ENCODE measurements at places on chromosomes 3 and 15.
A peak's percentile ranks its signal among the peaks of the same experiment; 100 is the strongest.

DNA sequence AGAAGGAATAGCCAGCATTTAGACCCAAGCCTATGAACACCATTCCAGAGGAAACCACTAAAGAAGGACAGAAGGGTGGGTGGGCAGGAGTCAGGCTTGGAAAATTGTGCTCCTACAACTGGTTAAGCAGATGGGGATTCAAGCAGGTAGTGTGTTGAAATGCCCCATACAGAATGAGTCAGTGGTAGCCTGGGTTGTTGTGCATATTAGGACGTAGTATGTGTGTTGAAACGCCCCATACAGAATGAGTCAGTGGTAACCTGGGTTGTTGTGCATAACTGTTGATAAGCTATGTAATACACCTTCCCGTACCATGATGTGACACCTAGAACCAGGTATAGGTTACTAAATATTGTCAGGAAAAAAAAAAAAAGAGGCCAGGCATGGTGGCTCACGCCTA is 34.0 kb downstream of the MINDY4B start:
- no peak for DNase-seq

DNA sequence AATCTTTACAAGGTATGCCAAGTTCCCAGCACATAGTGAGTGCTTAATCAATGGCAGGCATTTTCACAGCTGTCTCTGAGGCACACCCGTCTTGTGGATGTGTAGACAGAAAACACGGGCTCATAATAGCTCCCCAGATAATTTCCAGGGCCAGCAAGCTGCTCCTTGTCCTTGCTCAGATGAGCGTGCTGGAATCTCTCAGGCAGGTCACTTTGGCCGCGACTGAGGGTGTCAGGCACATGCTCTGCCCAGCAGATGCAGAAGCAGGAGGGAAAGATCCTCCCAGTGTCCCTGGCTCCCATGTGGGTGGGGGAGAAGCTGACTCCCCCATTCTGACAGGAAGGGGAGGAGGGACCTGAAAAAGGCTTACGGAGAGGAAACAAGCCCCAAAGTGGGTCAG is 35.6 kb upstream of the SLC6A1 start:
- DNase-seq, result no peak

GRCh38 chr3:182644790-182645433 is 148.4 kb upstream of the ATP11B start:
- DNase-seq, result peak; percentile 19

DNA sequence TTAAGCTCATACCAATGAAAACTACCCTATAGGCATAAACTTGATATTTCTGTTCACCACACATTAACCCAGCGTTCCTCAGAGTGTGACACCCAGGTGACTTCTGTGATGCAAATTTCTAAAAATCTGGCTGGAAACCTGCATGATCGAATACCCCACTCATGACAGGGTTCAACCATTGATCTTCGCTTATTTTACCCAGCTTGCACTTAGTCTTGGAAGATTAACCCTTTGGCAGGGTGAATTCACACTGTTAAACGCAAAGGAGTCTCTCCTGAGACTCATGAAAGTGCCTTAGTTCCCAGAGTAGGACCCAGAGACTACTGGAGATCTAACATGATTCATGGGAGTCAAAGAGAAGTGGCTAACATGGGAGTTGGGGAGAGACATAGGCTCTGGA is 391.6 kb downstream of the MECOM start:
- no peak for DNase-seq

DNA sequence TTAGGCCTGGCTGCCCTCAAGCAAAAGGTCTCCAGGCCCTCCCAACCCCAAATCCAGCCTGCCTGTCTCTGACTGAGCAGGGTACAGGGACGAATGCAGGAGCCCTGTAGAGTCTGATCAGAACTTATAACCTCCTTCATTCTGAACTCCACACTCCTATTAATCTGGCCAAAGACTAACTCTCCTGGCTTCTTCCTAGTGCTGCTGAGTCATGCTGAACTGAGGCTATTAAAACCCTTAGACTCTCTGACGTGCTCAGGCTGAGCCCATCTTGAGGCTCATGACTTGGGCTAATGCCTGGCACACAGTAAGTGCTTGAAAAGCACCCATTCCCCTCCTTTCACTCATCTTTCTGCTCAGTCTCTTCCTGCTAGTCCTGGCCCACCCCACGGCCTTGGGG is 81.9 kb downstream of the NUP210 start:
- no peak for DNase-seq

DNA sequence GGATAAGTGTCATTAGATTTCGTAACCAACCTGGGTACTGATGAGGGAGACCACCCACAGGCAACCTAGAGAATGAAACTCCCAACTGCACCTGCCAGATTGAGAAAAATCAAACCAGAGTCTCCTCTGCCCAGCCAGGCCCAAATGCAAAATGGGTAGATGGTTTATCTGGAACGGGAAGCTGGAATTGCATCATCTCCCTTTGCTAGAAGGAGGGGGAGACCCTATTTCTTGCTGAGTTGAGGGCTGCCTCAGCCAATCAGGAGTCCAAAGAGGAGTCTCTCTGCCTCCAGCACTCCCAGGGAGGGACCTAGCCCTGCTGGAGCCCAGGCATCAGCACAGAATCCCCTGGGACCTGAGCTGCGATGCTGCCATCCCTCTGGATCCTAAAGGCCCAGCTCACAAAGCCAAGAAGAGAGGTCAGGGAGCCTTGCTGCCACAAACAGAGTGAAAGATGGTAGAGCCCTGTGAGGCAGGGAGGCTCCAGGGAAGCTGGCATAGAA is 8.1 kb downstream of the RMDN3 start:
- no peak for DNase-seq

GRCh38 chr3:45105855-45106671 is 40.1 kb downstream of the CDCP1 start:
- DNase-seq, result peak; percentile 11

DNA sequence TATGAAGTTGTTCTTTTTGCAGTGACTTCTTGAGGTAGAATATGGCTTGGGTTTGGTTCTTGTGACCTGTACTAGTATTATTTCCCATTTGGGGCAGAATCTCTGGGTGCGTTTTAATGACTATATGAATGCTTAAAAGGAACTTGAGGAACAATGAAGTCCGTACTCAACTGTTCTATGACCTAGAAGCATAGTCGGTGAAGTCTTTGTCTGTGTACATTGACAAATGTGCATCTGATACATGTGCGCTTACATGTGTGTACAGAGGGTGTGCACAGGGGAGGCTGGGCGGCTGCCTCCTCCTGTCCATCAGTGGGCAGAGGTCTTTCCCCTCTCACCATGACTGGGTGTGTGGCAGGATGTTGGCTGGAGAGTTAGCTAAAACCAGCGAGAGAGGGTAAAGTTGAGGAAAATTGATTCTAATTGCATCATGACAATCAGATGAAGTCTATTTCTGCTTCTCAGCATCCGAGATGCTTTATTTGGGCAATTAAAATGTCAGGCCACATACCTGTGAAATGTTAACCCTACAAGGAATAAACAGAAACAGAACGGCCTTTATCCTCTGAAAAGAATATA is 1.0 kb upstream of the NR2F2 start:
- DNase-seq, result no peak

DNA sequence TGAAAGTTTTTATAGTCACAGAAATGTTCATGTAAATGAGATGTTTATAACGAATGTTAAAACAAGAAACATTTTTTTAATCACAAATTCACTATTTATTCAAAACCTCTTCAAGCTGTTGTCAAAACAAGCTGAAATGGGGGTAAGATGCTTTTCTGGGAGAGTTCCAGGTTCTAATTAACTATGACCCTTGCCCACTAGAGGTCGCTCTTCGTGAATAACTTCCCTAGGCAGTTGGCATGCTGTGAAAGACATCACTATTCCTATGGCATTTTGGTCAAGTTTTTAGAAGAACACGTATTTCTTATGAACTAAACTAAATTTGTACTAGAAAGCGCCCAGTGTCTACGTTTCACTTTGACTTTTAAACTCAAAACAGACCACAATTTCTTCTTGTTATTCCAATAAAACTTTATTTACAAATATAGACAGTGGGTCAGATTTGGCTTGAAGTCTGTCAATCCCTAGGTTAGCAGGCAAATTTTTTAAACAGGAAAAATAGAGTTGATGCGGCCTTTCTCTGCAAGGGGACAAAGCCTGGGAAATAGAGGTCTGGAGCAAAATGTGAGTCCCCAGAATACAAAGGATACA is 62.8 kb upstream of the CMTM8 start:
- DNase-seq, result peak; percentile 33
